ENCODE measurements at places on chromosomes 13 and 19. TPM values are rescaled to one million over a fixed set of nuclear protein-coding genes. Genes with fewer than 3 reads are reported as not detected.

ZIC2 gene
- not detected for total RNA-seq

NCAN gene
- not detected for total RNA-seq

C13orf42 gene
- not detected for total RNA-seq

PROZ gene
- not detected for total RNA-seq

DNA sequence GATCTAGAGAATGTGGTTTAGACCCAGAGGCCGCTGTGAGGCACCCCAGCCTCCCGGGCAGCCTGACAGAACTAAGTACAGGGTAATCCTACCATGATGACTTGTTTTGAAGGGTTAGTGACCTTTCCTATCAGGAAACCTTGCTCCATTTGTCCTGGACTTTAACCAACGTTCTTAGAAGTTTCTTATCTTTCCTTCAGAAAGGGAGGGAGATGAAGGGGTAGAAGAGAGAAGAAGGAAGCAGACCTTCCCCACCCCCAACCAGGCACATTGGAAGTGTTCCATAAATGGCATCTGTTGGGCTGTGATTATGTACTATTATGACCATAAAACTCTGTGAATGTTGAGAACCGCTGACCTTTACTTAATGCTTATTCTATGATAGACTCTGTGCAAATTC is 184.2 kb downstream of the OXGR1 start:
- no peak for DNase-seq

DNA sequence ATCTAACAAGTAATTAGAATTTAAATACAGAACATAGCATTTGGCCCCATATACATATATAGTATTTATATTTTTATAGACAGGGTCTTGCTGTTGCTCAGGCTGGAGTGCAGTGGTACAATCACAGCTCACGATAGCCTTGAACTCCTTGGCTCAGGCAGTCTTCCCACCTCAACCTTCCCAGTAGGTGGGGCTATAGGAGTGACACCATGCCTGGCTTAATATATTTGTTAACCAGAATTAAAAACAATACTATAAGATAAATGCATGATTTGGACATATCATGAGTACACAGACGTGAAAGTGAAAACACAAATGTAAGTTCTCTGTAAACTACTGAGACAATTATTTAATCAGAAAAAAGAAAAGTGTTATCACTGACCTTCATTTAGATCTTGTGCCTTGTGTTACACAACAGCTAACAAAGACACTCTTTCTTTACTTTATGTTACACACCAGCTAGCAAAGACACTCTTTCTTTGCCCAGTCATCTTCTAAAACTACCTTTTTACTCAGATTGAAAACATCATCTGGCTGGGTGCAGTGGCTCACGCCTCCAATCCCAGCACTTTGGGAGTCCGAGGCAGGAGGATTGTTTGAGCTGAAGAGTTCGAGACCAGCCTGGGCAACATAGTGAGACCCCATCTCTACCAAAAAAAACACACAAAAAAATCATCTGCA is 22.6 kb downstream of the CARS2 start:
- no peak for DNase-seq

GRCh38 chr19:17300992-17301619 is 2.1 kb downstream of the ABHD8 start:
- no peak for DNase-seq

DNA sequence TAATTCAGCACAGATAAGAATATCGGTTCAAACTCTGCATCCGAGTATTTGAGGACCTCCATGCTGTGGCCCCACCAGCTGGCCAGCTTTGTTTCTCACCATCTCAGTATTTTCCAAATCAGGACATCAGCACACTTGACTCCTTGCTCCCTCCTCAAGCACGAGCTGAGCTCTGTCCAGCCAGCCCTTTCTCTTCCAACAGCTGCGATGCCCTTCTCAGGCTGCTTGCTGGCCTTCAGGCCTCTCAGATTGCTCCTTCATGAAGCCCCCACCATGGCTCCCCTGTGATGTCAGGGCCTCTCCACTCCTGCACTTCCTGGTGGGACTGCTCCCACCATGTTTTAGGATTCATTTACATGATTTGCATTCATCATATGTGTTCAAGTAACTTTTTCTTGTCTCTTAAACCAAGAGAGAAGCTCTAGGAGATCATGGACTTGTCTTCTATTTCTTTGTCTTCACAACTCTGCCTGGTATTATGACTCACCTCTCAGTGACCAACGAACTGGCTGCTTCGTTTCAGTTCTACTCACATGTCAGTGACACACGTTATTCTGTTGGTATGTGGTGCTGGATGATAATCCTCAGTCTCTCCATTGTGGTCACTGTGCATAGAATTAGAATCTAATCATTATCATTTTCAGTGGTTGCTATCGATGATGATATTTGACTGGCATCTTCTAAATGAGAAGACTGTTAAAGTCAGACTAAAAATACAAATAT is 471.7 kb downstream of the EFNB2 start:
- DNase-seq: no peak

- DNase-seq: no peak
Measured at GRCh38 chr19:11019824-11020223, 59.0 kb downstream of the SMARCA4 start.

- no peak for DNase-seq
Measured at GRCh38 chr19:16914421-16914820, 25.6 kb downstream of the F2RL3 start.

Measured in uterus (tissue), 4 donors.